ENCODE measurements at places on chromosomes 5 and 9.

- DNase-seq: no peak
Measured at GRCh38 chr5:138064526-138064925, 19.3 kb upstream of the WNT8A start.

DNA sequence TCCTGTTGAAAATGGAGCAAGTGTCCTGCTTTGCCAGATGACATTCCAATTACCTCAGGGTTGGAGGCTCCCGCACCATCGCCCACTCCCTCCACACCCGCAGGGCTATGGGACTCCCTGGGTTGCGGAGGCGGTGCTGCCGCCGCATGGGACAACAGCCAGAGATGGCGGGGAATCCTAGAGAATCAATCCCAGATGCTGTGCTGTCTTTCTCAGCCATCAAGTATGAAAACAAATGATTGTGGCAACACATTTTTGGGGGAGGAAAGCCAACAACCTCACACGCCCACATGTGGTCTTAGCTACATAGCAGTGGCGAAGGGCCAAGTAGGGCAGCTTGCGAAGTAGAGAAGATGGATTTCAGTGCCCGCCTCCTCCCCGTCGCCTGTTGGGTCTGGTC is 46.7 kb downstream of the IL31RA start:
- no peak for DNase-seq

- no peak for DNase-seq
Measured at GRCh38 chr5:39906146-39906545, 481.4 kb upstream of the DAB2 start.

DNA sequence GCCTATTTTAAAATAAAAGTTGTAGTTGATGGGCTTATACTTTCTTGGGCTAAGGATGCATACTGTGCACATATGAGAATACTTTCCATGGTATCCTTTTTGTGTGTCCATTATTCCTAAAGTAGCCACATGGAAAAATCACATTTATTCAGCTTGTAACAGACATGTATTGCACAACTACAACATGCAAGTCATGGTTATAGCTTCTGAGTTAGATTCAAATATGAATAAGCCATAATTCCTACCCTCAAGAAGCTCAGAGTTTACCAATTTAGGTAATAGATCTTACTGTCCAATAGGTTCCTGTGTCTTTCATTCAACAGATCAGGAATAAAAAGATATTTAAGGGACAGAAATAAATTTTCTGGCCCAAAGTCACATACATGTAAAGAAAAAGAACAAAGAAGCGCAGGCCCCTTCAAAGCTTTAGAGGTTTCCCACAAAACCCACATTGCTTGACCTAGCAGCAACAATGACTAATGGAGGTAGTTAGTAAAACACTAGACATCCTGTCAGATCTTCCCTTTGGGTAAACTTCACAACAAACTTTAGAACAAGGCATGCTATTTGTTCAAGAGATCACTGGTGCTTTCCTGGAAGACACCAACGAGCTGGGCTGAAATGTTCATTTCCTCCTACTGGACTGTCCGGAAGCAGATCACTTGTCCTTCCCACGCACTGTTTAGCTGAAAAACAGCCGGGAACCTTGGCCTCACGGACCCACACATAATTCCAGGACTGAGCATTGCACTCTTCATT is 78.4 kb upstream of the ITGA1 start:
- no peak for DNase-seq

DNA sequence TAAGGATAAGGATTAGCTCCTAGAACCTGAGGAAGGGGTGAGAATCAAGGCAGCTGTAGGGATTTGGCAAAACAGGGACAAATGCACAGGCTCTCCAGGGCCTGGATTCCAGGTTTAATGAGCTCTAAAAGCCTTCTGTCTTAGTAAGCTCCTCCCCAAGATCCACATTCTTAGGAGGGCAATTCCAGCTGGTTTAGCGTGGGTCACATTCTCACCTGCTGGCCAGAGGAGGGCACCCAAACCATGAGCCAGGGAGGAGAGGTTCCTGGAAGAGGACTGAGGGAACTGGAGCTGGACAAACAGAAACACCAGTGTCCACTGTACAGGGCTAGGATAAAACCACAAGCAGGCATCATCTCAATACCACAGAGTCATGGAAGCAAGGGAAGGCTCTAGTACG is 480.0 kb downstream of the CCDC171 start:
- no peak for DNase-seq

GRCh38 chr9:72382405-72382804 is 17.4 kb upstream of the ZFAND5 start:
- DNase-seq: no peak

DNA sequence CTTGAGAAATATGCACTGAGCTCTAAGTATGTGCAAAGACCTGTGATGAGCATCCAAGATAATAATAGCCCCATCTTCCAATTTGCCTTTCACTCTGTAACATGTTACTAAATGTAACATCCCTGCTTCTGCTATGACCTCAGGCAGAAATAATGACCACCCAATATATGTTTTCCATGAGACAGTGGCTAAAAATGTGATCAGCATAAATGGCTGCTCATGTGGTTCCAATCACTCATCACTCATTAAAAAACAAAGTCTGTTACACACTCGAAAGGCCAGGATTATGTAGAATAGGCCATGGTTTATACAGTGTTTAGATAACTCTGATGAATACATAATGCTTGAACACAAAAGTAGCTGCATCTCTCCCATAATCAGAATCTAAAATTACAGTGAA is 71.4 kb upstream of the MOCS2 start:
- no peak for DNase-seq

DNA sequence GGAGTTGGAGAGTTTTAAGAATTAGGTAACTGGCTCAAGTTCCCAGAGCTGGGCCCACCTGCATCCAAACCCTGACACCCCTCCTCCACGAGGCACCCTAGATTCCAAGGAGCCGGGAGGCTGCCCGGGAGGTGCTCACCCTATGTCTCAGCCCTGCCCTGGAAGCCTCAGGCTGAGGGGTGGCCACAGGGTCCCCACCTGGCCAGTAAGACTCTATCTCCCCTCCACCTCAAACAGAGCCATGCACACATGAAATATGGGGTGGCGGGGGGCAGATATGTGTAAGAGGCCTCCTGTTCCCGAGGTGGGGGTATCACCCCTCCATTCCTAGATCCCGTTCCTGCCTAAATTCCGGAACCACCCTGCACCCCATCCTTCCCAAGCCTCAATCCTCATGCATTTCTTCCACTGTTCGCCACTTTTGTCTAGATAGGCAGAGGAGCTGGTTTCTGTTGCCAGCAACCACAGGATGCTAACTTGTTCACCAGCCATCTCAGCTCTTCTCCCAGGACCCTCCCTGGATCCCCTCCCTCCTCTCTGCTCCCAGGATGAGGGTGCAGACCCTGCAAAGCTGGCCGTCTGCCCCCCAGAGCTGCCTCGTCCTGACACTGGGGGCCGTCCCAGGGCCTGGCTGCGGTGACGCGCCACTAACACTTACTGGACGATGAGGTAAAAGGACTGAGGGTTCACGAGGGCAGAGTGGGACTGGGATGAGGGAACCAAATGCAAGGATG is 44.1 kb downstream of the COL23A1 start:
- no peak for DNase-seq

GRCh38 chr9:92947268-92948037 is at the start of gene FGD3:
TSS of gene FGD3 (plus strand) at chr9:92947523. CDS start at chr9:92976257, 28,734 bp downstream.
- peak; percentile 91 for DNase-seq

DNA sequence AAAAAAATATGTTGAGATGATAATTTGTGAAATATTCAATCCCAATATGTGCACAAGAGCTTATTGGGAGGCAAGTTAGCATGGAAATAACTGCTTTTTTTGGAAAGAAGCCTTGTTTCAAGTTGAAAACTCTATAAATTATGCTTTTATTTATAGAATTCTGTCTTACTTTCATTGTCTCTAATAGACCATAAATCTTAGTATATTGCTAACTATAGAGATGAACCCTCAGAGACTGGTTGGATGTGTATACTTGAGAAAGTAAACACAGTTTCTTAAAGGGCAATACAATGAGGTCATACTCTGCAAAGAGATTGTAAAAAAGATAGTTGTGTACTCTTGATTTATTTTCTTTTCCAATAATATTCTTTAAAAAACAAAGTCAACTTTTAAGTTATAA is 530.3 kb downstream of the SPATA31D1 start:
- no peak for DNase-seq

- DNase-seq: no peak
Measured at GRCh38 chr5:180332051-180332517, 21.1 kb downstream of the GFPT2 start.

GRCh38 chr5:142551338-142552067 is 134.4 kb downstream of the FGF1 start:
- no peak for DNase-seq

- DNase-seq: peak; percentile 89
Measured at GRCh38 chr5:40755407-40756365, at the start of gene TTC33. TSS of gene TTC33 (minus strand) at chr5:40755961. CDS start at chr5:40747018, 8,943 bp downstream.

DNA sequence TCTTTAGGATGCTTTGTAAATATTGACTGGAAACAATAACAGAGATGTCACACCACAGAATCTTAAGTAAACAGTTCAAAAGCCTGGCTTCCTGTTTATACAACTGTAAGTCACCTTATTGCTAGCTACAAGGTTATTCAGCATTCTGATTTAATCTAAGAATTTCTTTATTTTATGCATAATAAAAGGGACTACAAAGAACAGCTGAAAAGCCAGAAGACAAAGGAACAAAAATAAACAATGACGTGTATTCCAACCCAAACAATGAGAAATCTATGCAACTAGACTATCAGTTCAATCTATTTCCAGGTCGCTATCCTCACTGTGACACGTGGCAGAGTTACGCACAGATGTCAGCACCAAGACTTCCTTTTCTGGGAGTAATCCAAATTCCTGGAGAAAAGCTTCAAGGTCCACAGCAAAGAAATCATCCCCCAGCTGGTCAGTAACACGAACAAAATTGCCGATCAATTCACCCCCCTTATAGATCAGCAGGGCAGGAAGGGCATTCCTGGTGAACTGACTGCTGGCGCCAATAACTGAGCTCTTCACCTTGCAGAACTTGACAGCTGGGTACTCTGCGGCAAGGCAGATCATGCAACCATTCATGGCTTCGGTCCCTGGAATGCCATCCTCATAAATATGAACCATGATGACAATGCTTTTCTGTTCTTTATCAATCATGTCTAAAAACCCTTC is 8.4 kb downstream of the PDCL start:
- no peak for DNase-seq

GRCh38 chr5:54807421-54807820 is 178.0 kb downstream of the ESM1 start:
- DNase-seq: no peak

DNA sequence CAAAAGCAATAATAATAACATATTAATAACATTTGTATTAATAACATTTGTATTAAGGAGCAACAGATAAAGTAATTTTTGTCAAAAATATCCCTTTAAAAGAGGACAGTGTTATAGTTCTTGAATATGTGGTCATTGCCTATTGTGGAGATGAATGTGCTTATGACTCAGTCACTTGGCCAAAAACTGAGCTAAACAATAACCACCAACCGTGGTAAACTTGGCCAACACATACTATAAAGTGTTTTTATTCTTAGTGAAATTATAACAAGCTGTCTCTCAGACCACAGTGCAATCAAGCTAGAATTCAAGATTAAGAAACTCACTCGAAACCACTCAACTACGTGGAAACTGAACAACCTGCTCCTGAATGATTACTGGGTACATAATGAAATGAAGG is 159.2 kb upstream of the PLPPR1 start:
- no peak for DNase-seq

GRCh38 chr5:616484-617039 is 4.4 kb downstream of the CEP72 start:
- DNase-seq: no peak

GRCh38 chr9:132575811-132576210 is 6.6 kb upstream of the BARHL1 start:
- DNase-seq: no peak

- no peak for DNase-seq
Measured at GRCh38 chr9:2502760-2503159, 118.8 kb upstream of the VLDLR start.

GRCh38 chr9:134690946-134691694 is 49.5 kb downstream of the COL5A1 start:
- DNase-seq: no peak

DNA sequence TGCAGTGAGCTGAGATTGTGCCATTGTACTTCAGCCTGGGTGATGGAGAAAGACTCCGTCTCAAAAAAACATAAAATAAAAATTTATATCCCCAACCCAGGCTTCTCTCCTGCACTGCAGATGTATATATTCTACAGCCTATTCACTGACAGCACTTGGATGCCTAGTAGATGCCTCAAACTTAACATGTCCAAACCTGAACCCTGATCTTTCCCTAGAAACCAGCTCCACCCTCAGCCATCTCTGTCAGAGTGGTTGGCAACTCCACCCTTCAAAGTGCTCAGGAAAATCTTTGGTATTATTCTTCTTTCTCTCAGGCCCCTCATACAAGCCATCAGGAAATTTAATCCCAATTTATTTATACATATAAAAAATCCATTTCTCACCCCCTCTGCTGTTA is 36.9 kb upstream of the TXN start:
- DNase-seq: no peak

- DNase-seq: no peak
Measured at GRCh38 chr9:30932226-30932625, 1452.2 kb upstream of the ACO1 start.

- no peak for DNase-seq
Measured at GRCh38 chr5:18043344-18043743, 409.1 kb downstream of the TAF11L14 start.

- no peak for DNase-seq
Measured at GRCh38 chr5:89929173-89929572, 480.4 kb downstream of the CETN3 start.

DNA sequence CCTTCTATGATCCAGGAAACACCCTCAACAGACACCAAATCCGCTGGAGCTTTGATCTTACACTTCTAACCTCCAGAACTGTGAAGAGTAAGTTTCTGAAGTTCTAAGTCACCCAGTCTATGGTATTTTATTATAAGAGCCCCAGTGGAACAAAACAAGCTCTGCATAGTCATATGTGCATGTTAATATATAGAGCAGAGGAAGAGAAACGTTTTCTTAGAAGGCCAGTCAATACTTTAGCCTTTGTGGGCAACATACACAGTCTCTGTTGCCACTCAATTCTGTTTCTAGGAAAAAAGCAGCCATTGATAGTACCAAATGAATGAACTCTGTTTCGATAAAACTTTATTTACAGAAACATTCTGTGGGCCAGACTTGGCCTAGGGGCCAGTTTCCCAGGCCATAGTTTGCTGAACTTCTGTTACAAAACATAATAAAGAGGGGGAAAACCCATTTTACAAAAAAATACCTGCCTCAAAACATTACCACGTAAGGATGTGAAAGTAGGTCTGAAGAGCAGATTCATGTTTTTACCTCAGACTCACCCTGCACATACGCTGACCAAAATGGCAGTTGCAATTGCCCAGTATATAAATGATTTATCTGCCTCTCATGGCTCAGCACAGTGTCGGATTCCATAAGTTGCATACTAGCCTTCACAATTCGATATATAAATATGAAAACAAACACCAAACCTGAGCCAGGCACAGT is 350.5 kb downstream of the SLIT3 start:
- no peak for DNase-seq
